ENCODE measurements at places on chromosomes 5 and 9. TPM values are rescaled to one million over a fixed set of nuclear protein-coding genes. Genes with fewer than 3 reads are reported as not detected.

B4GALT7 gene
- 46.5 TPM for total RNA-seq

WDR31 gene
- 3.0 TPM for total RNA-seq

INSYN2B gene
- 0.17 TPM for total RNA-seq

DNA sequence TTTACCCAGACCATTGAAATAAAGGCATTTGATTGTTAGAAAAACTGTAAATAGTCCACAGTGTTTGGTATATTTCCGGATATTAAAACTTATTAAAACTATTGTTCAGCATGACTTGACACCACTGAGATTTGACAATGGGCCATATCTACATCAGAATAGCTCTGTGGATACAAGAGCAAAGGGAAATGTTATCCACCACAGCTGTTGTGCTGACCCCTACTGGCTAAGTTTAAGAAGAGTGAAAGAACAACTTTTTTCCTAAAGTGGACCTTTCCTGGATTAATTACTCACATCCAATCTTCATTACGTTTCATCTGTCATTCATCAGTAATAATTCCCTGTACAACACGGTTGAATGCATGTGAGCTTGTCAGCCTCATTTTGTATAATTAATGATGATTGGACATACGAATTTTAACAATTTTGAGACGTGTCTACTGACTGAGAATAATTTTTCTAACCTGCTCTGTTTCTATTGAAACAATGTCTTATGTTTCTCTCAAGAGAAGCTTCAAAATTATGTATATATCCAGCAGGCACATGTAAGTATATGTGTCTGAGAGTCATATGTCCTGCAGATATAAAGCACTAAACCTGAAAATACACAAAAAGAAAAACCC is 1952.6 kb downstream of the MAT2B start:
- DNase-seq, result no peak

DNA sequence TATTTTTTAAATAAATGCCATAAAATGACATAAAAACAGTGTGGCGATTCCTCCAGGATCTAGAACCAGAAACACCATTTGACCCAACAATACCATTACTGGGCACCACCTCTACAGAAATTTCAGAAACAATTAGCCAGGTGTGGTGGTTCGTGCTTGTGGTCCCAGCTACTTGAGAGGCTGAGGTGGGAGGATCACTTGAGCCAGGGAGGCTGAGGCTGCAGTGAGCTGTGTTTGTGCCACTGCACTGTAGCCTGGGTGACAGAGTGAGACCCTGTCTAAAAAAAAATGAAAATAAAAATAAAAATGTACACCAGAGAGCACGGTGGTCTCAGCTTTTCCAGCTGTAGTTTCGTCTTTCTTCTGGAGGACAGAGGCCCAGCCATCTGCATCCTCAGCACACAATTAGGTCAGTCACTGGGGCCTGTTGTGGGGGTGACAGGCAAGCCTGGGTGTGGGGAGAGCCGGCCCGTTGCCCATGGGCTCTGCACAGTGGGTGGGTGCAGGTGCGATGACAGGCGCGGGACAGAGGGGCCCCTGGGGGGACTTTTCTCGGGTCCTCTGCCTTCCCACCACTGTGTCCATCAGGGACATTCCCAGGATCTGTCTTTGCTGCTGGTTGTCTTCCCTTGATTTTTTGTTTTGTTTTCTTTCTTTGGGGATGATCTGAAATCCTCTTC is 9.8 kb downstream of the COL5A1 start:
- no peak for DNase-seq

GRCh38 chr9:136529516-136530460 is 16.1 kb downstream of the NOTCH1 start:
- no peak for DNase-seq

DNA sequence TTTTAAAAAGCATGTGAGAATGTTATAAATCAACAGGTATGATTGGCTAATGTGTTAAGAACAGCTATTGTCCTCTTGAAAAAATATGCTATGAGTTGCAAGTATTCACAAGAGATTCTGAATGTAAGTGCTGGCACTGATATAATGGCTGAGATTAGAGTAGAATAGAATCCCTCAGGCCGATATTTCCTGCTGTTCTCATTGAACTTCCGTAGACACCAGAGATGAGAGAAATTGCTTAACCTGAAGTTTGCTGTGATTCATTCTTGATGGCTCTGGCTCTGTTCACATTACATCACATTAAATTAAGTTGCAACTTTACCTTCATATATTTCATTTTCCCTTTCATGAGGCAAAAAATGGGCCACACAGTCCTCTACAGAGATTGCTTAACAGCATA is 114.5 kb downstream of the BAAT start:
- no peak for DNase-seq

- no peak for DNase-seq
These were observed 522 bp downstream of the CDK20 start for GRCh38 chr9:87973730-87974292.

GRCh38 chr9:92151691-92152393 is 36.6 kb upstream of the SPTLC1 start:
- no peak for DNase-seq

DNA sequence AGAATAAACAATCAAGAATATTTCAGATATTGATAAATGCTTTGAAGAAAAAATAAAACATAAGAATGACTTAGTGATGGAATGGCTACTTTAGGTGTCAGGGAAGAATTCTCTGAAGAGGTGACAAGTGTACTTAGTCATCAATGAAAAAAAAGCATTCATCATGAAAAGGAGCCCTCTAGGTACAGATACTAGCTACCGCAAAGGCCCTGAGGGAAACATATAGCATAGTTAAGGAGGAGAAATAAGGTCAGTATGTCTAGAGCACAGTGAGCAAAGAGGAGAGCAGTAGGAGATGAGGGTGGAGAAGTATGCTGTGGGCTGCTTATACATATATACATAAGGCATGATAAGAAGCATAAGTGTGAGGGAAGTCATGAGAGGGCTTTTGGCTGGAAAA is 41.8 kb downstream of the CSF2 start:
- no peak for DNase-seq

Data from kidney epithelial cell (primary cell).